ENCODE measurements at places on chromosomes 2 and 18.

- DNase-seq: no peak
These were observed 395.3 kb downstream of the NUP35 start for GRCh38 chr2:183519371-183520056.

GRCh38 chr2:38733300-38733971, 17.7 kb downstream of the SRSF7 start:
- DNase-seq: no peak

- DNase-seq: no peak
These were observed 10.4 kb downstream of the CHST10 start for GRCh38 chr2:100407073-100407472.

DNA sequence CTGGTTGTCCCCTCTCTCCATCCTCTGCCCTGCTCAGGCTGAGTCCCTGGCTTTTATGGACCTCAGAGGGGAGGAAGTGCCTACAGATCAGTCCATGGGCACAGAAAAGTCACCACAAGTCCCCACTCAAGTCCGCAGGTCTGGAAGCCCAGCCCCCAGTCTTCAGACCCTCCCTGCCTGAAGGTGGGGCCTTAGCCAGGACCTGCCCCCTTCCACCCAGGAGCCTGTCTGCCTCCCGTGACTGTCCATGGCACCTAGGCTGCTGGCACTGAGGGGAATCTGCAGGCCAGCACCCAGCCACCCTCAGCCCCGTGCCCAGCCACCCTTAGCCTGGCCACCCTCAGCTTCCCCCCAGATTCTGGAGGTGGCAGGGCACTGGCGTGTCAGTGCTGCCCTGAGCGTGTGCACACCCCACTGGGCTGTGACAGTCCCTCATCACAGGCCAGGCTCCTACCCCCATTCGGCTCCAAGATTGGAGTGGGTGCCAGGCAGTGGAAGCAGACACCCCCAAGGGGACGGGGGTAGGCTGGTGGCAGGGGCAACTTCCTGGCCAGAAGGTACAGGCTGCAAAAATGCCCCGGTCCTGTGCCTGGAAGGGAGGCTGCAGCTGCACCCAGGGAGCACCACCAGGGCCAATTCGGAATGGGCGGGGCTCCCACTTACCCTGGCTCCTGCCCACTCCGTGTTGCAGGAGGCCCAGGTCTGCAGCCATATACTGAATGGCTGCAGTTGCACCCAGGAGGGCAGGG, 154.7 kb upstream of the RMP24 start:
- DNase-seq: no peak

DNA sequence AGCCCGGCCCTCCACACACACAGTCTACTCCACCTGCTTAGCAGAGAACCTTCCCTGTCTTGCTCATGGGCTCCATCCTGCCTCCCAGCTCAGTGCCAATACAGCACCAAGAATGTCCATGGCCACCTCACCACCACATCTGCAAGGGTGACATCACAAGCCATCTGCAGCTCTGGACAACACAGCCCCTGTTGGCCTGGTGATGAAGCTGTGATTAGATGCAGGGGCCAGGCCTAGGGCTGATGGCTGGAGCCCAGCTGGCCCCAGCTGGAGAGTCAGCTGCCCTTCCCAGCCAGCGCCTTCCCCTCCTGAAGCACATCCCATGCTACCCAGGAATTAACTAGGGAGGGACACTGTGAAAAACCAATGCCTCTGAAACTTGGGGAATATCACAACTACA, 91.1 kb downstream of the TTC32 start:
- DNase-seq: no peak

- no peak for DNase-seq
These were observed 9.2 kb downstream of the LRRFIP1 start for GRCh38 chr2:237636578-237636977.

DNA sequence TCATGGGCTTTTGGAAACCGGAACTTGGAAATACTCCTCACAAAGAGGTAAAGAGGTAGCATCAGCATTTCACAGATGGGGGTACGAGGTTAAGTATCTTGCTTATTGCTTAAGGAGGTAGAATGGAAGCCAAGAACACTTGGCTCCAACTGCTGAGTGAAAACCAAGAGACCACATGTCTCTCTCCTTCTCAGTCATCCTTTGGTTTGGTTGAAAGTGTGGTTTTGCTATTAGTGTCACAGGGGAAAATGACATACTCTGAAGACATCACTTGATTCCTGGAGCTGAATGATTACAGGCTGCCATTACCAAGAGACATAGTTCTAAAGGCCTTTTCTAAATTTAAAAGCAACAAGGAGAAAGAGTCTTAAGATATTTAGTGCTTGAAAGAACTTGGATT, 41.5 kb downstream of the ANTXR1 start:
- DNase-seq: no peak

DNA sequence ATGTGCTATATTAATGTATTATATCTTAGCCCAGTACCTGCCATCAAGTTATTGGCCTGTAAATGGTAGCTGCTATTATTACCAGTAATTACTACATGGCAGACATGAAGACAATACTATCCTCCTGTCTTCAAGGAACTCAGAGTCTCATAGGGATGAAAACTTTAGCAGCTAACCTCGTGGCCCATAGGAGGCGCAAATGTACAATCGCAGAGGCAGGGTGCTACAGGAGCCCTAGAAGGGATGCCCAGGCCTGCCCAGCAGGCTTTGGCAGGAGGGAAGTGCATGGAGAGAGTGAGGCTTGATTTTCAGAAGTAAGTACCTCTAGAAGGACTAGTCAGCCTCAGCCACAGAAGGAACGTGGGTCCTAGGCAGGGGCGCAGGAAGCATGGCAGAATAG, 44.7 kb upstream of the KIDINS220 start:
- DNase-seq: no peak

DNA sequence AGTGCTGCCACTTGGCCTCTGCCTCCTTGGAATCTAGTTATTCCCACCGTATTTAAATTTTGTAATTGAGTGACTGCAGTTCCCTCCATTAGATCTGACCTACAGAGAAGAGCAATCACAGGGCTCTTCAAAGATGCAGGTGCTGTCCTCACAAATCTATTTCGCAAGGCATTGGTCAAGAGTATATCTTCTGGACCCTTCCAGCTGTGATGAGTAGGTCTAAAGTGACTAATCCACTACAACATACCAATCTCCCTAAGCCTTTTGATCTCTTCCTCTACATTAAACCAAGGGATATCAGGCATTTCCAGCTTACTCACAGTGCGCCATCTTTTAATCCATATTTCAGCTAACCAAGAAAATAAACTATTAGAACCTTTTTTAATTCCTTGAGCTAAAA, 65.1 kb upstream of the COL3A1 start:
- no peak for DNase-seq

DNA sequence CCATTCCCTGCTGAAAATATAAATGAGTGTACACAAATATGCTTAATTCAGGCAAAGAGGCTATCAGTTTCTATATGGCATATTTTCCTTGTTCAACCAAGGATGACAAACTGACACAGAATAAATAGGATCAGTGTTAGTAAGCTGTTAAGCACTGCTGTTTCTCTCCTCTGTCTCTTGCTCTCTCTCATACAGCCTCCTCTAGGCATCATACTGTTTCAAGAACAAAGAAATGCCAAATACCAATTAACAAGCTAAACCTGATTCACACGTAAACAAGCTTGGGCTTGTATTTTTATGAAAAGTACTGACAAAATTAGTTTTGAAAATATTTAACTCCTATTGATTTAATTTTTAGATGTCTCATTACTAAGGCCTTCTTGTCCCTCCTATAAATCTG, 1027.2 kb upstream of the ACVR2A start:
- no peak for DNase-seq

DNA sequence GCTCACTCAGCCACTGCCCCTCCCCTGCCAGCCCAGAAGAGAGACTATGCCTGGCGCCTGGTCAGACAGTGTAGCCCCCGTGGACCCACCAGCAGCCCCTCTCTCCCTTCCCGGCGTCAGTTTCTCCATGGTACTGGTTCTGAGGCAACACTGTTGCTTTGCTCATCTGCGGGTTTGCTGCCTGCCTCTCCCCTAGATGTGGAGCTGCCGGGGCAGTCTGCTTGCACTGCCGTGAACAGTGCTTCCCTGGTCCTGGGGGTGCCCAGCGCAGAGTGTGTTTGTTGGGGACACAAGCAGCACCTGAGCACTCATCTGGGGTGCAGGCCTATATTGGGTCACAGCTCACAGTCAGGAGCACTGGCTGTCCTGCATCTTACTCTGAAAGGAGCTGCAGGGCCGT, 309.9 kb downstream of the NDUFA10 start:
- no peak for DNase-seq

DNA sequence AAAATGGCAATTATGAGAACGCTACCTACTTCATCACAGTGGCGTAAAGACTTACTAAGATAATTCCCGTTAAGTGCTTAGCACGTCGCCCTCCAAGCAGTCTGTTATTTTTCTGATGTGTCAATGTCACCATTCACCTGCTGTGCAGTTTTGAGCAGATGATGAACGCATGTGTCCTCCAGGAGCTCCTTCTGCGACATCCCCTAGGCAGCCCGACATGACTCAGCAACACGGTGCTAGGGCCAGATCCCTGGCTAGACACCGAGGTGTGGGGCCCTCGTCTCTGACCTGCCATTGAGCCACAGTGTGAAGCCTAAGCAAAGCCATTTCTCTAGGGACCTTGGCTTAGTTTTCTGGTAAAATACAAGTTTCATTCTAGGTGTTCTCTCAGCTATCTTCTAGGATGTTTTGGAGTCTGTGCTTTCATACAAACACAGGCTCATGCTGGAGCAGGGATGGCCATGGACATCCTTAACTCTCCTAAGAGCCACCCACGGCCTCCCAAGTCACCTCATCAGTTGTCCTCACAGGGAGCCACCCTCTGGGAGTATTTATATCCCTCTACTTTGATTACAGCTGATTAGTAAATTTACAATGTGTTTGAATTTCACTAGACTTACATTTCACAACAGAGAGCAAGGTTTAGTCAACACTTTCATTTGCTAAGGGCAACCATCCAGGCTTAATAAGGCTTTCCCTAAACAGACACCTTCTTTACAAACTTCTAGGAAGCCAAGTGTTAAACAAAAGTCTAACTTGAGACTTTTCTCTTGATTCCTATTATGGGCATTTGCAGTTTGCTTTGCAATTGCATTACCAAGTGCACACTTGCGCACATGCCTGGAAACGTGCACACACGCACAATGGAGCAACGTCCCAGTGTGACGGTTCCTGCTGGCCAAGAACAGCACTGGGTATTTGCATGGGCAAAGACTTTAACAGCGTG, 376.8 kb upstream of the ID2 start:
- no peak for DNase-seq
